ENCODE measurements at places on chromosomes 16 and 17.

- no peak for DNase-seq
Measured at GRCh38 chr16:3383045-3383448, 17.8 kb downstream of the ZSCAN32 start.

- no peak for DNase-seq
Measured at GRCh38 chr17:75457047-75457654, 716 bp downstream of the TMEM94 start.

DNA sequence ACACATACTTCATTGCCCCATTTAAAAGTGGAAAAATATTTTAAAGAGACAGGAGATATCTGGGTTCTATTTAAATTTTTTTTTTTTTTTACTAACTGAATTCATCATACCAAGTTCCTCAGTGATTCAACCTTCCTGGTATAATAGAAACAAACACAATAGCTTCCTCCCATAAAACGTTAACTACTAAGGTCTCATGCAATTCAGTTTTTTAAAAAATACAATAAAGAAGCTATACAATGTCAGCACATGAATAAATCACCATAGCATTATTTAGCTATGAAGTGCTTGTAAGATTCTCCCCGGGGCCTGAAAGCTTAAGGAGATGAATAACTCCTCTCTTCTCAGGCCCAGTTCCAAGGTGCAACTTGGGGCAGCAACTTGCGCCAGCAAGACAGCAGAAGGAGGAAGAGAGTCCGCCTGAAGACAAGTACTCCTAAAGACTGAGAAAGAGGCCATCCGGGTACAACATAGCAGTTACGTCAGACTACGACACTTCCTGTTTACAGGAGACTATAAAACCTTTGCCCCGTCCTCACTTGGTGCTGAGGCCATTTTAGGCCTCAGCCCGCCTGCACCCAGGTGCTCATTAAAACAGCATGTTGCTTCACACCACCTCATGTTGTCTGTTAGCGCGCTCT, 81.5 kb downstream of the MYO1D start:
- no peak for DNase-seq

- no peak for DNase-seq
Measured at GRCh38 chr16:17591655-17592405, 121.1 kb upstream of the XYLT1 start.

DNA sequence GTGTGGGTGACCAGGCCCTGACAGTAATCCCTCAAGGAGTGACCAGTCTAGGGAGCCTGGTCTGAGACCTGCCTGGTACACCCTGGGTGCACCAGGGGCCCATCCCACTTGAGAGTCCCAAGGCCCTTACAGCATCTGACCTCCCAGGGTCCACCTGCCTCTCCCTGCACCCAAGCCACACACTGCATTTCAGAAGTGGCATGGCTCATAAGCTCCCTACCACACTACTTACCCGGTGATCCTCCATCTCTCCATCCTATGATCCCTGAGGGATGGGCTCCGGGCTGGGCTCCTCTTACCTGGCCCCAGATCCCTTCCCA, 40.6 kb downstream of the LGALS9 start:
- DNase-seq = no peak

DNA sequence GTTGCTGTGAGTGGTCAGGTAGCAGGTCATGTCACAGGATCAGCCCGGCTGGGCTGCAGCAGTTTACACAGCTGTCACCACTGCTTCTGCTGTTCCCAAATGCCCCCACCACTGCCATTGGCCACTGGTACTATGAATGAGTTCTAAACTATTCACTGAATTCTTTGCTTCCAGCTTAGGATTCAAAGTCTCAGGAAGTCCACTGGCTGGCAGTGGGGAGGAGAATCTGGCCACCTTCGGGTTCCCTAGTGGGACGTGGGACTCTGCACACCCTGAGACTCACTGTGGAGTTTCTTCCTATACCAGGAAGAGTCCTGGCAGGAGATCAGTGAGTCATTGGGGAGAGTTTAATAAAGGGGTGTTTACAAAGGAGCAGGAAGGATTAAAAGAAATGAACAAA, 6.9 kb downstream of the MT1X start:
- DNase-seq = no peak

- no peak for DNase-seq
Measured at GRCh38 chr16:67547423-67548264, 14.7 kb upstream of the CTCF start.

DNA sequence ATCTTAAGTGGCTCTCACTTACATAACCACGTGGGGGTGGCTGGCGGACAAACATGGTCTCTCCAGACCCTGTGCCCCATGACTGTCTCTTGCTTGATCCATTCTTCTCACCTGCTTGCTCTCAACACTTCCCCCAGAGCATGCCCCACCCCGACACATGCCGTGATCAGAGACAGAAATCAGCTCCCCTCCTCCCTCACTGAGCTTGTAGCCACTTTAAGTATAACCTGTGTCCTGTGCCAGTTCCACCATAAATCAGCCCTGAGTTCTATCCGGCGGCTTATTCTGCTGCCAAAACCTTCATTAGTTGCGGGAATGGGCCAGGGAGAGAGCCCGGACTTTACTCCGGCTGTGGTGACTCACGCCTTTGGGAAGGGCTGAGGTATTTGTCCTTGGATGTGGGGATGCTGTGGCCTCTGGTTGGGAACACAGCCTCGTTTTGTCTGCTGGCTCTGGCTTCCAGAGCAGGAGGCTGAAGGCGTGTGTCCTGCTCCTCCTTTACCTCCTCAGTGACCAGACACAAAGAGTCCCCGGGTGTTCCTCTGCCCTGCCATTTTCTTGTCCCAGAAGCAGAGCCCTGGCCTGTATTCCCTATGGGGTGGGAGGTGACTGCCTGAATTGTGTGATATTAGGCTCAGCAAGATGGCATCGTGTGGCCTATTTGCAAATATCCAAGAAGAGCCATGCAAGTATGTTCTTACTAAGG, 21.1 kb downstream of the ANKRD40 start:
- DNase-seq = no peak

- no peak for DNase-seq
Measured at GRCh38 chr16:27628241-27628942, 78.4 kb downstream of the KATNIP start.

DNA sequence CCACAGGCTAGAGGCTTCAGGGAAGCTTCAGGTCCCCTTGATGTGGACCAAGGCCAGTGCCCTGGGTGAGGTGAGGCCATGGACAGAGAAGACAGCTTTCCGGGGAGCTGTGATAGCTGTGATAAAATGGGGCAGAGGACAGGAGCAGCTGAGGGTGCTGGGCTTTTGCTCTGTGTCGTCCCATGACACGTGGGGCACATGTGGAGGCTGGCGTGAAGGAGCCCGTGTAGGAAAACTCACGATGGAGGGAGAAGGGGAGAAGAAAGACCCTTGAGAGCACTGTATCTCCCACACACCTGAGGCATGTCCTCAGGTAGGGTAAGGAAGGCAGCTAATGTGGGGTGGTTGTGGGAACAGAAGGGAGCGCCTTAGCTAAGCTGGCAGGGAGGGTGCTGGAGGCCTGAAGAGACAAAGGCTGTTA, 21.3 kb downstream of the B9D1 start:
- DNase-seq = no peak

DNA sequence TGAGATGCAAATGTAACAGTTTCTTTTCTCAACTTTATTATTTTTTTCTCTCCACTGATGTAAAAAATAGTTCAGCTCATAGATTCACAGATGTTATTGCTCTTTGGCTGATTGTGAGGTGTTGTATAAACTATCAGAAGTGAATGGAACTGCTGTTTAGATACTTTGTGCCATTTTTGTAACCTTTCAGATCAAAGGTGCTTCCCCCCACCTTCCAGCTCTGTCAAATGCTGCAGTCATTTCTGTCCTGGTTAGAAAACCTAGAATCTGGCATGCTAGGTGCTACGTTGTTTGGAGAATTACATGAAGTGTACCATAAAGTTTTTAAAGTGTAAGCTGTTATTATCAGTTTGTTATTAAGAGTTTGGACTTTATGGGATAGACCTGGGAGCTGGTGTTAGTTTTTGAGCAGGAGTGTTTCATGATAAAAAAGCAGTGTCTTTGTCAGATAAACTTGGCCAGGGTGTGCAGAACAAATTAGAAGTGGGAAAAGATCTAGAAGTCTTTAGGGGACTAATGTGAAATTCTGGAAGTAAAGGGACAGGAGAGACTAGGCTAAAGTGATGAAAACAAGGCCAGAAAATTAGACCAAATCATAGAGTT, 1.8 kb upstream of the WIPI1 start:
- no peak for DNase-seq

- no peak for DNase-seq
Measured at GRCh38 chr17:17710728-17711541, 29.7 kb downstream of the RAI1 start.

DNA sequence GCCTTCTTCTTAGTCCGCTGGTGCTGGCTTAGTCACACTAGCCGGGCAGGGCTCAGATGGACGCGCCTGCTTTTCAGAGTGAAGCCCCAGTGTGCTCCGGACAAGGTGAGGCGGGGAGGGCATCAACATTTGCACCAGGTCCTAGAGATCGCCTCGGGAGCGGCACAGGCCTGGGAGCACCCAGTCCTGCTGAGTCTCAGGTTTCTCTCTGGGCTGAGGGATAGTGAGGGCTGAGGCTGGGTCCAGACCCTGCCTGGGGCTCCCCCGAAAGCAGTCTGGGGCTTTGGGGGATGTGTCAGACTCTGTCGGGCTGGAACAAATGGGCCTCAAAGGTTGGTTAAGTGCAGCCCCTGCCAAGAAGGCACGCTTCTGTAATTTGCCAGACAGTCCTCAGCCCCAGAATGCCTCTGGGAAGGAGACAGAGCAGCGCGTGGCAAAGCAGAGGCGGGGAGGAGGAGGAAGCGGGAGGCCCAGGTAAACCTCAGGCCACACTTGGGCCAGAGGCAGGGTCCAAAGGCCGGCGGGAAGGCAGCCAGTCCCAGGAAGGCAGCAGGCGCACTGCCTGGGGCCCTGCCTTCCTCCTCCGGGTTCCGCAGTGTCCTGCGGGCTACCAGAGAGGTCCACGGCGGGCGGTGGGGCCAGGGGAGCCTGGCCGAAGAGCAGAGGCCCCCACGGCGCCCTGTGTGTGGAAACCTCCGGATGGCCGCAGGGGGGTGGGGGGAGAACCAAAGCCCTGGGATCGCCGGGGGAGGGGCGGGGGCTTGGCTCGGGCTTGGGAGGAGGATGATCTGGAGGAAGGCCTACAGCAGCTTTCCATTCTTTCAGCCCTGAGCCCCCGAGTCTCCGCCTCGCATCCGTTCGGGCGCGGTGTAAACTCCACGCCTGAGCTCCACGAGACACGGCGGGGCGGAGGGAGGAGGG, 39.5 kb upstream of the ATP2A3 start:
- no peak for DNase-seq

- DNase-seq = no peak
Measured at GRCh38 chr16:49335828-49336227, 37.8 kb upstream of the C16orf78 start.

DNA sequence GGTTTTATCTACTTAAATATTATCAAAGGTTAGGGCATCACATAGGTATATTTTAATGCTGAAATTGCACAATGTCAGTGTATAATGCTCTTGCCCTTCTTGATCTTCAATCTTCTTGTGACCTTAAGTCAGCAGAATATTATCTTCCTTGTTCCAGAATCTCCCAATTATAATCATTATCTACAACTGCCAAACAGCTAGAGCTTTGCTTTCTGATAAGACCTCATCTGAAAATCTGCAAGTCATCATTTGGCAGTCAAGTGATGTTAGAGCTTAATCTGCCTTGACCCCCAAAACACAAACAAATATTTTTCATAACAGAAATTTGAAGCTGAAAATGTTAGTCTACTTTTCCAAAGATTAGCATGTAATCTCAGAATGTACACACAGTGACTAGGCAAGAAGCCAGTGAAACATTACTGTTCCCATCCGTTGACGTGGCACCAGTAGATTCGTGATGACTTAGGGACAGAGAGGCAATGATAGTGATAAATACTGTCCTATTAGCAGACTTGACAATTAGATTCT, 19.8 kb downstream of the REXO5 start:
- DNase-seq = no peak

- no peak for DNase-seq
Measured at GRCh38 chr16:89100601-89101302, 7.1 kb downstream of the ACSF3 start.

- no peak for DNase-seq
Measured at GRCh38 chr17:81483085-81483861, 29.3 kb downstream of the ACTG1 start.

DNA sequence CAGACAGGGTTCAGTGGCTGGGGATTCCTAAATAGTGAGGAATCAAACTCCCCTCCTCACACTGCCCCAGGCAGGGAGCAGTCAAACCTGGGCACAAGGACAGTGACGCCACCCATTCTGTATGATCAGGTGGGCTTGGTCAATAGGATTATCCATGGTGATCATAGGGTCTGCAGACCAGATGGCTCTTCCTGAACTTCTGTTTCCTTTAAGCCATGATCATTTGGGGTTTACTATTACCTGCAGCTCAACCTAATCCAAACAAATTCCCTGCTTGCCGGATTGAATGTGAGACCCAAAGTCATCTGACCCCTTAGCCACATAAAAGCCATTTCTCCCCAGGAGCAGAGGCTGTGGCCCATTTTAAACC, 54.3 kb downstream of the PLXDC1 start:
- no peak for DNase-seq

DNA sequence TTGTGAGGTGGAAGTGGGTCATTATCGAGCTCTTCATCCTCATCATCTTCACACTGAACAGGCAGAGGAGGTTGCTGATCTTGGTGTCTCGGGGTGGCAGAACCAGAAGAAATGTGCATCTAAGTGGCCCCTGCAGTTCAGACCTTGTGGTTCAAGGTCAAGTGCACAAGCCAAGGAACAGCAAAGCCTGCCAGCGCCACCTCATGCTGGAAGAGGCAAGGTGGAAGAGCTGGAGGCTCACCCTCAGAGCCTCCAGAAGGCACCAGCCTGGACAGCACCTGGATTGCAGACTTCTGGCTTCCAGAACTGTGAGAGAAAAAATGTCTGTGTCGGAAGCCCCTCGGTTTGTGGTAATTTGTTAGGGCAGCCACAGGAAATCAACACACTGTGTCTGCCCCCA, 32.7 kb downstream of the IFT140 start:
- DNase-seq = no peak

- DNase-seq = no peak
Measured at GRCh38 chr17:60508384-60508980, 17.6 kb downstream of the APPBP2 start.

All from stimulated activated CD8-positive, alpha-beta memory T cell treated with anti-CD3 and anti-CD28 coated beads, Interleukin-7, amount 100 ng/mL, for 1 hour (primary cell).